Posterior vena cava (tissue), 2 donors: ENCODE measurements at places on chromosomes 7 and 10. TPM values are rescaled to one million over a fixed set of nuclear protein-coding genes. Genes with fewer than 3 reads are reported as not detected.

GRCh38 chr10:132321726-132322125 is 10.3 kb upstream of the LRRC27 start:
- no peak for DNase-seq

The GDF10 gene
- total RNA-seq, result 18.6 TPM

The BAIAP2L1 gene
- total RNA-seq, result 1.6 TPM

GRCh38 chr7:106068538-106068961 is 43.6 kb downstream of the SYPL1 start:
- DNase-seq, result no peak

The NUB1 gene
- total RNA-seq, result 37.9 TPM

The HSPA12A gene
- 20.8 TPM for total RNA-seq

DNA sequence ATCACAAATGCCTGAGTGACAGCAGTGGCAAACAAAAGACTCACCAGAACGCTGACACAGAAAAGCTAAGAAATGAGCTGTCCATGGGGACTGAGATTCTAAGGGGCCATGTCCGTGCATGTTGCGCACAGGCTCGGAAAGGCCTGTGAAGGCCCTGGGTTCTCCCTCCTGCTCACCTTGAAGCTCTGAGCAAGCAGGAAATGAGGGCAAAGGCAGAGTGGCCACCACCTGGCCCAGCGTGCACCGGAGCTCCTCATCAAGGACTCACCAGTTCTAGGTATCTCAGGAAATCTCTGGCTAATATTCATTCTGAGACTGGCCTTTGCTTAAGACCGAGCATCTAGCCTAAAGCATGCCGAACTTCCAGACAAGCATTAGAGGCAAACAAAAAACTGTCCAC is 52.7 kb downstream of the MAD1L1 start:
- no peak for DNase-seq

DNA sequence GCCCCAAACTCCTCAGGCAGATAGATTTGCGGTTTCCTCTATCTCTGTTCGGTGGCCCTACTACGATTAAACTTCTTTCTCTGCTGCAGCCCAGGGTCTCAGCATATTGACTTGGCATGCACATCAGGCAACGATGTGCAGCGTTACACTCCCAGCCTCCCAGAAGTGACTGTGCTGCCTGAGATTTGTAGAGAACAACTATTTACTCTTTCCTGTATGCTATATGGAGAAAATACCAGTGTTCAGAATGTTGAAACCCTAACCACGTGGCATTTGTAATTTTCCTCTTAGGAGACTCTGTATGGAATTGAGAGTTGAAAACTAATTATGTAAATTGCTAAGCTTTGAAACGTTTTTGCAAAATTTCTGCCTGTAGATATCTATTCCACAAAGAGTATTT is 50.9 kb downstream of the GNAI1 start:
- no peak for DNase-seq

The FGL2 gene
- total RNA-seq, result 31.9 TPM

The AGR3 gene
- total RNA-seq, result not detected

DNA sequence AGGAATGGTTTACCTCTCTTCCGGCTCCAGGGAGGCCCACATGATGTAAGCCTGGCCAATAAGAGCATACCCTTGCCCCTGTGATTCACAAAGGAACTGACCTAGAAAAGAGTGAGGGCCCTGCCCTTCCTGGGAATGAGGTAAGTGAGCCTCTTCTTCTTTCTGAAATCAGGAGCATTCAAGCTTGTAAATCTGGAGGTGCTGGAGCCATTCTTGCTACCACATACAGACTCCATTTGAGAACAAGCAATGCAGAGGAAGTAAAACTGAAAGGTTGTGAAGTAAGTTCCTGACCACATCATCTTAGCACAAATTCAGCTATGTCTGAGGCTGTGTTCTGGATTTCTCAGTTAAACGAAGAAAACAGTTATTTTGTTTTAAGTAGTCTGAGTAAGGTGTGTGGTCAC is 132.2 kb downstream of the CD36 start:
- DNase-seq, result no peak

- no peak for DNase-seq
These were observed 2.7 kb upstream of the IGFBP3 start for GRCh38 chr7:45923818-45924217.

- no peak for DNase-seq
These were observed 111.4 kb upstream of the GLCCI1 start for GRCh38 chr7:7857143-7857583.

The GRK5 gene
- 40.0 TPM for total RNA-seq

The OGDHL gene
- total RNA-seq, result not detected

DNA sequence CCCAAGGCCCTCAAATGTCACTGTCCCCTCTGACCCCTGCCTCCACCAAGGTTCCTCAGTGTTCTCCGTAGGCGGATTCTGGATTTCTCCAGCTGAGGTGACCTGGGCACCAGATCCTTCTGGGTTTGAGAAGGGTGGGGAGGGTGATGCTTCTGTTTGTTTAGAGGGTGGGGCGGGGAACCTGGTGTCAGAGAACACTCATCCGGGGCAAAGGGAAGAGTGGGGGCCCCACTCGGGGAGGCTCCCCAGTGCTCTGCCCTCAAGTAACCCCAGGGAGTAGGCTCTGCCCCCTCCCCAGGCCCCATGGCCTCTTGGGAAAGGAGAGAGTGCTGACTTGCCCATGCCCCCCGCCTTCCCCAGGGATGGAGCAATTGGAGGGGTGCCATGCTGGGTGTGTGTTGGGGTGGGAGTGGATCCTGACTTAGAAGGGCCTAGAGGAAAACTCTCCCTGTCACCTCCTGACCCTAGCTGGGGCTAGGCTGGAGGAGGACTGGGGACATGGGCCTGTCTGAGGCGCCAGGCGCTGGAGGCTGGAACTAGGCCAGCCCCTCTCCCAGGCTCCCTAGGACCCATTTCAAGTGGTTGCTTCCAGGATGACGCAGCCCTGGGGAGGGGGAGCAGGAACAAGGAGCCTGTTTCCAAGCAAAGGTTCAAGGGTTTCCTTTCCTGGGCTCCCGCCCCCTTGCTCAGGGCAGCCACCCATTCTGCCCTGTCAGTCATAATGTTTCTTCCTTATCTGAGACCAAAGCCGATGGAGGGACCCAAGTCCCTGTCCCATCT is 27.9 kb downstream of the KAZALD1 start:
- DNase-seq, result no peak

- no peak for DNase-seq
These were observed 5.1 kb upstream of the BLVRA start for GRCh38 chr7:43753271-43753810.

GRCh38 chr10:131786756-131787605 is 113.8 kb upstream of the PPP2R2D start:
- no peak for DNase-seq

GRCh38 chr10:59900048-59900727 is 6.2 kb downstream of the CCDC6 start:
- DNase-seq, result no peak

DNA sequence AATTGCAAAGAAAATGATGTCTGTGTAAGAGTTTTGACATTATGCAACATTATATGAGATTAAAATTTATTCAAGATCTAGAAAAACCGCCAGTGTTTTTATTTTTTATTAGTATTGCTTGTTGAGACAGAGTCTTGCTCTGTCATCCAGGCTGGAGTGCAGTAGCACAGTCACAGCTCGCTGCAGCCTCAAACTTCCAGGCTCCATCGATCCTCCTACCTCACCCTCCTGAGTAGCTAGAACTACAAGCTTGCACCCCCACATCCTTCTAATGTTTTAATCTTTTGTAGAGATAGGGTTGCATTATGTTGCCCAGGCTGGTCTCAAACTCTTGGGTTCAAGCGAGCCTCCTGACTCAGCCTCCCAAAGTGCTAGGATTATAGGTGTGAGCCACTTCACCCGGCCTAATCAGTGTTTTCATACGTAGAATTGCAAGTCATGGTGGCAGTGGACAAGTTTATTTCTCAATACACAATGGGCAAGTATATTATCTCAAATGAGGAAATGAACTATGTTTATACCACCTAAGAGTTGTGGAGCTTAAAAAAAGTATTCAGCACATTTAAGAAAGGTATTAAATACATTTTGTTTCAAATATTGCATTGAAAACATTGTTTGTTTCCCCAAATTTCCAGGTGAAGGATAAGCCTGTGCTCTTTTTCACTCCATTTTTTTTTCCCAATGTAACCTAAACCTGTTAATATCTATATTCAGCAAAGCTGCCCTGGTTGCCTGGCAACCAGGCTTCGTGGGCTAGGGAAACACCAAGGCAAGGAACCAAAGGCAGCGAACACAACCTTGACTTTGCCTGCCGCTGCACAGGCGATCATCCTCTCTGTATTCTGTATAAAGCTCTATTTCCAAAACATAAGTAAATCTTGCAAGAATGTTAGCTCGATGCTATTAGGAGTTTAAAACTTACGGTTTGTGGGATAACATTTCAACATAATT is 163.9 kb downstream of the CACNB2 start:
- DNase-seq, result no peak

The UBE2D1 gene
- total RNA-seq, result 13.0 TPM

The TLX1 gene
- total RNA-seq, result not detected

The SLC29A4 gene
- total RNA-seq, result 0.90 TPM

DNA sequence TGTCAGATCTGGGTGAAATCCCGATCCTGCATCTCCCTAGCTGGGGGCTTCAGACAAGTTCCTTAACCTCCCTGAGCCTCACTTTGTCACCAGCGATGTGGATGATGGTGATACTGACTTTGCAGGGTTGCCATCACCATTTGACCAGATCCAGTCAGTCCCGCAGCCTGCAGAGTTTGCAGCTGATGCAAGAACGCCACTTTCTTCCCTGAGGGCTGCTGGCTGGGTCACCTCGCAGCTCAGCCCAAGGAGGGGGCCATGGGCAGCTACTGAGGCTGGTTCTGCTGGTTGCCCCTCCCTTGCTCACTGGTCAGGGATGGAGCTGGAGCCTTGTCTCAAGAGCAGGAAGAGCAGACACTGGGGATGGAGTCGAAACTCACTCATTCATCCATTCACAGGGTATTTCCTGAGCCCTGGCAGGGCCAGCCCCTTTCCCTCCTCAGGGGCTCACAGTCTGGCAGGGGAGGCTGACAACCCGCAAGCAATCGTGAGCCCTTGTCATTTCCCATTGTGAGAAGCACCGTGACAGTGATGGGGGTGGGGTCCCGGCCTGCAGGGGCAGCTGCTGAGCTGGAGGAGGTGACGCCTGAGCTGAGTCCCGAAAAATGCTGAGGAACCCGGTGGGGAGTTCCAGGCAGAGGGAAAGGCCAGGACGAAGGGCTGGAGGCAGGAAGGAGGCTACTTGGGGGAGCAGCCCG is 111.1 kb upstream of the TCF7L2 start:
- no peak for DNase-seq

- no peak for DNase-seq
These were observed 860 bp downstream of the SEC31B start for GRCh38 chr10:100518761-100519241.

DNA sequence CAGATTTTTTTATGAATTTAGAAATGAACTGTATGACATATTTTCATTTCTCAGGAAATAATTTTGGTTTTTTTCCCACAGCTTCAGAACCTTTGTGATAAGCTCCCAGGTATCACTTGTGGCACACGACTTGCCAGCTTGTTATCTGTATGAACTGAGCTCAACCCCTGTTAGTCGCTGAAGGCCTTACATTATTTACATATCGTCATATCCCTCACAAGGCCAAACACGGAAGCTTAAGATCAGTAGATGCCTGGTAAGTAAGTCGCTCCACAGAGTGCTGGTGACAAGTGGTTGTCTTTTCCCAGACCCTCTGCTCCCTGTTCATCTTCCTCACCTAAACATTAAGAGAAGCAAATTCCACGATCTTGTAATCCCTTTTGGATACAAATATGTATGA is 55.2 kb downstream of the RAPGEF5 start:
- no peak for DNase-seq

DNA sequence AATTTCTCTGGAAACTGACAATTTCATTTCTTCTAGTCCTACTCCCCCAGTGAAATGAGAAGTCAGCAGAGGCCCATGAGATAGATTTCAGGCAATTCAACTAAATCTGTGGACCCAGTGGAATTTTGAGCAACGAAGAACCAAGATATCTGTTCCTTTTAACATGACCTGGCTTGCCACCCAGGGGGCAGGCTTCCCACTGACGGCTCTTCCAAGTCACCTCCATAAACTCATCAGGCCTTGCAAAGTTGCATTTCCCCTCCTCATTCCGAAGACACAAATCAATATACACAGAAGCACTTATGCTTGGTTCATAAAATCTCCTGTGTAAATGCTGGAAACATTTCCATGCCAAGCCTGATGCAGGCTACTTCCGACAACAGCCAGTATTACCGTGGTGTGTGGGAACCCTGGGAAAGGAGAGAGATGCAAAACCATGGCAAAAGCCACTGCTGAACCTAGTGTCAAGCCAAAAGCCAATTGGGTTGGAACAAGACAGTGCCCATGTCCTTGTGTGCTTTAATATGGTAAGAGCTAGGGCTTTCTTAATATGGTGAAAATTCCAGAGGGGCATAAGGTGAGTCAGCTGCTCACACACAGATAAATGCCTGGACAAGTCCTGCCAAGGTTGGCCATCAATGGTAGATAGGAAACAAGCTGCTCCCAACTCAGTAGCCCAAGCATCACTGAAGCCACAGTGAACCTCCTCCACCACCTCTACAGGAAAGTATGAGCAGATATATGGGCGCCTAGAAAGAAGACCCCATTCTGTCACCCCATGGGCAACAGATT is 1.6 kb downstream of the FRMD4A start:
- DNase-seq, result no peak

GRCh38 chr10:17836942-17837341 is 27.8 kb downstream of the MRC1 start:
- no peak for DNase-seq

- no peak for DNase-seq
These were observed 159.2 kb downstream of the CCDC3 start for GRCh38 chr10:12842310-12842709.

DNA sequence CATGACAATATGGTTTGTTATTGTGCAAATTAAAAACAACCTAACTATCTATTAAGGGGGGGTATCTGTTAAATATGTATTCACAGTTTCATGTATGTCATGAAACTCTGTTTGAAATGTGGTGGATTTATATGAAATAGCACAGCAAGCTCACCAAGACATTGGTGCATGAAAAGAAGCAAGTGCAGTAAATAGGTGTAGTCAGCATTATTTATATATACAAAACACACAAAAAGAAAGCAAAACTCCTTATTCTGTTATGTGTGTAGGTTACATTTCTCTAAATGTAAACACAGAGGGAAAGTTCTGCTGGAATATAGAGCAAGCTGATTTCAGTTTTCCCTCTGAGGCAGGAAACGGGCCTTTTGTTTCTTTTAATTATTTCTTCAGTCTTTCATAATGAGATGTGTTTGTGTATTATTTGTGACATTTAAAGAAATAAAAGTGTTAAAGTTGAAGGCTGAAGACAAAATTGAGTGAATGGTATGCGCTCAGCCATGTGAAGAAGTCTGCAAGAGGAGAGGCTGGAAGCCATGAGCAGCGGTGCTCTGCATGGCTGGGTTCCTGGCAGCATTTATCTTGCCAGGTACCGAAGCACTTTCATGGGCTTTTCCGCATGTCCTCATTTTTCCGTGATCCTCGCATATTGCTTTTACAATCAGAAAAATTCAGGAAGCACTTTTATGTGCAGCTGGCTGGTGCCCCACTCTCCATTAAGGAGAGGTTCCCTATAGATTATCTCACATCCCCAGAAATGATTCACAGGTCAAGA is 38.5 kb downstream of the GRID1 start:
- peak; percentile 24 for DNase-seq
